ENCODE measurements at places on chromosomes 1 and 21.
A peak's percentile ranks its signal among the peaks of the same experiment; 100 is the strongest.

DNA sequence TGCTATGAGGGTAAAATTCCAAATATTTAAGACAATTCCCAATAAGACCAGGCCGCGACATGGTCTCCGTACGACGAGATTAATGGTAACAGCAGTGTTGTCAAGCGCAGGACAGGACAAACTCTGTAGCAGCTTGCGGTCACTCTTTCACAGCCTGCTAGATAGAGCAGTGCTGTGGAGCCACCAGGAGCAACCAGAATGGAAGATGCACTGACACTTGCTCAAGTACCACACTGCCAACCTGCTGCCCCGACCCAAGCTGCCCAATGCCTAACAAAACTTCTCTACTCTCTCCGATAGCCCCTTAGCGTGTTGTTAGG, 636 bp downstream of the WARS2 start:
- DNase-seq = no peak

DNA sequence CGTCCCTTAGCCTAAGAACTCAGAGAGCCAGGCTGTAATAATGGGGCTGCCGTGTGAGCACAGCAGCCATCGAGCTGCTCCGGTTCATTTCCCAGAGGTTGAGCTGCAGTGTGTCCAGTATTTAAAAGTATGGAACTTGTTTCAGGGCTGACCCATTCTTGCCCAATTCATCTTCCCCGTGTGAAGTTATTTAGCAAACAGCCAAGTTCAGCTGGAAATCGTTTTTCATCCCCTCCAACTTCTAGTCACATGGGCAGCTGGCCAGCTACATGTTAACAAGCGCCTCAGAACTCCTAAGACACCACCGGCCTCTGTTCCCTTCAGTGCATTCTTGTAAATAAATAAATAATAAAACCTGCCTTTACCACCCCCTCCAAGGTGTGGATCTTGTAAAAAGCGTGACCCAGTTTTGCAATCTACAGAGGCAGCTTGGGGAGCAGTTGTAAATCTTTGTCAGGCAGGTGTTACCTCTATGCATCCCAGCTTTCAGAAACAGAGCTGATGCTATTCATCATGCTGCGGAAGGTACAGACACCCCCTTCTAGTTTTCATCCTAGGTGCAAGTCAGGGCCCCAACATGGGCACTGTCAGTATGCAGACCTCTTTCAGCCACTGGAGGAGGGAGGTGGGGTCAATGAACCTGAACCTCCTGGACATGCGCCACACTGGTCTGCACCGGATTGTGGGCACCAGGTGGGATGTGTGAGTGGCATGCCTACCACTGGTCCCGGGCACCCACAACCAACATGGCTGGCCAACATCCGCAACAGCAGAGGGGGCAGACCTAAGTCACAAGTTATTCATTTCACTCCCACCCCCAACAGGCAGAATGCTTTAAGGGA, 18.7 kb upstream of the KNCN start:
- no peak for DNase-seq

GRCh38 chr1:152878042-152878441, at the start of gene SMCP:
SMCP (plus strand) TSS chr1:152878322; CDS start chr1:152884423, 6,101 bp downstream.
- no peak for DNase-seq

DNA sequence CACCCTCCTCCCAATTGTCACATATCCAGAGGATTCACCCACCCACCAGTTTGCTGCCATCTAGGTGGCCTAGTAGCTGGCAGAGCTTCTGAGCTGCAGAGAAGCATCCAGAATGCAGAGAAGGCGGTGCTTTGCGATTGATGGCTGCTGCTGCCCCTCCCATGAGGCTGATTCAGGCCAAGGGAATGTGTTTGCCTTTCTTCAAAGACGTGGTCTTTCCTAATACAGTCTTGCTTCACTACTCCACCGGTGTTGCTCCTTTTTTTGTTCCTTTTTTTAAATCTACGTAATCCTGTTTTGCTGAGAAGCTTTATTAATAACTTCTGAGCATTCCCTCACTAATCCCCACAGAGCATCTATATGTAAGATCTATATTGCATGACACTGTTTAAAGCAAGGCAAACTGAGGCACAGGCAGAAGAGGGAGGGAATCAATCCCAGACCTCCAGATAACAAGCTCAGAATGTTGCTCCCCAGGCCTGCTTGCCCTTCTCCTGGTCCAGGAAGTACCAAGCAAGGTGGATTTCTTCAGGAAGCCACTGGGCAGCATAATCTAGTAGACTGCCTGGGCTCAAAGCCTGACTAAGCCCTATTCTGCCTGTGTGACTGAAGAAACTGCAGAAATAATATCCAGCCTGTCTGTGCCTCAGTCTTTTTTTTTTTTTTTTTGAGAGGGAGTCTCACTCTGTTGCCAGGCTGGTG, 275.5 kb upstream of the FMN2 start:
- no peak for DNase-seq

GRCh38 chr1:27350663-27351540, 9.1 kb downstream of the SYTL1 start:
- DNase-seq = no peak

GRCh38 chr1:217542837-217543236, 88.1 kb downstream of the GPATCH2 start:
- DNase-seq = no peak

- DNase-seq = no peak
Observed at GRCh38 chr1:177809819-177810218, 160.0 kb downstream of the SEC16B start.

DNA sequence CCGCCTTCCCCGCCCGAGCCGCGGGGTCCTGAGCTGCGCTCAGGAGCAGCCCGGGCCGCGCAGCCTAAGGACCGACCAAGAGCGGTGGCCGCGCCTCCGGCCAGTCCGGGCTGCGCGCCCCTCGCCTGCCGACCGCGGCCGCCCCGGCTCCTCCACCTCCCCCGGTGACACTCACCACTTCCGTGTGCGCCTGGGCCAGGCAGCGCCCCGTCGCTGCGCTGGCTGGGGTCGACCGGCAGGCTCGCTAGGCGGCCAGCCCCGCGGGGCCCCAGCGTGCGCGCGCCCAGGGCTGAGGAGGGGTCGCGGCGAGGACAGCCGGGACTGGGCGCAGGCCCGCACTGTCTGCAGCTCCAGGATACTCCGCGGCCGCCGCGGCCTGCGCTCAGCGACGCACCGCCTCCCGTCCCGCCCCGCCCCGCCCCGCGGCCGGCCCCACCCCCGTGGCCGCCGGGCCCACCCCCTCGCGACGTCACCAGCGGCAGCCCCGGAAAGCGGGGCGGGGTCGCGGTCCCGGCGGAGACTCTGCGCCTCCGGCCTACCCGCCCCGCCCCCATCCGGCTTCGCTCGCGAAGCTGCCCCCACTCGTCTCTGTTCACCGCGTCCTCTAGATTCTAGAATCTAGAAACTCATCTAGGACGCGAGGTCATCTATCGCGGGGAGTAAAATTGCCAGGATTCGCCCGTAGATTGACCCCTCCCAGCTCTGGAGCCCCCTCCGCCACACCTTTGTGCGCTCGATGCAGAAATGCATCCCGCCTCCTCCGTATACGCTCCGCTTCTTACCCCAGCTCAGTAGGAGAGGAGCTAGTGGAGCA, at the start of gene JAK1:
Gene JAK1, minus strand, starts transcription at position 392 of the 814 bp plus-strand sequence. CDS start 80,285 bp downstream, outside the sequence.
- peak; percentile 91 for DNase-seq

Data from CD8-positive, alpha-beta memory T cell (primary cell).